Activated CD4-positive, CD25-positive, alpha-beta regulatory T cell treated with anti-CD3 and anti-CD28 coated beads, Interleukin-2, amount 50 U/mL, for 72 hours (primary cell): ENCODE measurements at places on chromosomes 5 and 9.

DNA sequence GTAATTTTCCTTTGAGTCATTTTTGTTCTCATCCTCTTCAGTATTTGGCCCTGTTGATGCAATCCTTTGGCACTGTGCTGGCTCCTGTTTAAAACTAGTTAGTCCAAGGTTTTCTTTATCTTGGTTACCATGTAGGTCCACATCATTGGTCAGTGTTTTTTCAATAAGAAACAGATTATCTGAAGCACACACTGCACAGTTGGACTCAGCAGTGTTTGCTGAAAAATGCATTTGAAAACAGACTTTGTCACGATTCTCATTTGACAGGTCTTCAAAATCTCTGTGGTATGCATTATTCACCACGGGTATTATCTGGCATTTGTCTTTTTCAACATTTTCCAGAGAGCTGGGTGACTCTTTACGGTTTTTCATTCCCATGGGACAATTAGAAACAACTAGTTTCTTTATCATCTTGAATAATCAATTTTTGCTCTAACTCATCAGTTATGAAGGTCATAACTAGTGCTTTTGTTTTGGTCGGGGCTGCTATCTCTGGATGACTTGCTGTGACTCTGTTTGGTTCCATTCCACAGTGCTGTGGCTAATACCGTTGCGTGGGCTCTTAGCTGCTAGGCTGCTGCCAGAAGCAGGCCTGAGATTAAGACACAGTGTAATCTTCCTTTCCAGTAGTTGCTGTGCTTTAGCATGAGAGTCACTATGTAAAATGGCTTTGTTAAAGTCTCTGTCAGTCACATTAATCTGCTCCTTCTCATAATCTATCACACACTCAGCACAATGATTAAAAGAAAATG is 36.2 kb downstream of the NUDT12 start:
- DNase-seq: no peak

DNA sequence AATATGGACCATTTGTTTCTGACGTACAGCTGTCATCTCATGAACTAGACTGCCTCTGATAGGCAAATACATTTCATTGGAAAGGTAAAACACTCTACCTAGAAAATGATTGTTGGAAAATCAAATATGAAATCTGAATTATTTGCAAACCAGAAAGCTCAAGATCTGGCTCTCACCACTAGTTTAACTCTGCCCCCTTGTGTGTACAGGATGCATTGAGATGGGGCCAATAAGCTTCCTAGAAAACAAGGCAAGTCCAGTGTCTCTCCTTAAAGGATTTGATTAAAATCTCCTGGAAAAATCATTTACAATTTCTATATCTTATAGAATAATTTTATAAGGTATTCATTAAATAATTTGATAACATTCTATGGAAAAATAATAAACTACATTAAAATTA is 311.9 kb upstream of the ANKH start:
- no peak for DNase-seq

GRCh38 chr5:136526021-136526420 is 160.7 kb upstream of the TRPC7 start:
- DNase-seq: no peak

DNA sequence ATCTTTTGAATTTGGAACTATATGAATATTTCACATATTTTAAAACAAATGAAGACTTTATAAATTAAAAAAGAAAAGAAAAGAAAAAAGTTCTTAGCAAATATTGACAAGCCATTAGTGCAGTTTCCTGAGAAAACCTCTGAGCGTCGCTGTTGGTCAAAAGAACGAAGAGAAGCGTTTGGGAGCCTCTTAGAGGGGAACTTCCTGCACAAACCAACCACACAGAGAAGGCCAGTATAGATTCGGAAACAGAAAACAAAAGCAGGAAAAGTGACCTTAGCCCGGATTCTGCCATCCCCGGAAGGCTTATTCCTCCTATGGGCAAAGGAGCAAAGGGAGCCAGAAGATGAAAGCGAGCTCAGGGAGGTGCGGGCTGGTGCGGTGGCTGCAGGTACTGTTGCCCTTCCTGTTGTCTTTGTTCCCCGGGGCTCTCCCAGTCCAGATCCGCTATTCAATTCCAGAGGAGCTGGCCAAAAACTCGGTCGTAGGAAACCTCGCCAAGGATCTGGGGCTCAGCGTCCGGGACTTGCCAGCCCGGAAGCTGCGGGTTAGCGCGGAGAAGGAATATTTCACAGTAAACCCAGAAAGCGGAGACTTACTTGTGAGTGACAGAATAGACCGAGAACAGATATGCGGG is at the start of gene PCDHGB2:
TSS of gene PCDHGB2 (plus strand) at position 205 of the 637 bp plus-strand sequence. CDS start at position 347, 142 bp downstream.
- no peak for DNase-seq

GRCh38 chr5:176832162-176832561 is 21.8 kb downstream of the UNC5A start:
- no peak for DNase-seq

DNA sequence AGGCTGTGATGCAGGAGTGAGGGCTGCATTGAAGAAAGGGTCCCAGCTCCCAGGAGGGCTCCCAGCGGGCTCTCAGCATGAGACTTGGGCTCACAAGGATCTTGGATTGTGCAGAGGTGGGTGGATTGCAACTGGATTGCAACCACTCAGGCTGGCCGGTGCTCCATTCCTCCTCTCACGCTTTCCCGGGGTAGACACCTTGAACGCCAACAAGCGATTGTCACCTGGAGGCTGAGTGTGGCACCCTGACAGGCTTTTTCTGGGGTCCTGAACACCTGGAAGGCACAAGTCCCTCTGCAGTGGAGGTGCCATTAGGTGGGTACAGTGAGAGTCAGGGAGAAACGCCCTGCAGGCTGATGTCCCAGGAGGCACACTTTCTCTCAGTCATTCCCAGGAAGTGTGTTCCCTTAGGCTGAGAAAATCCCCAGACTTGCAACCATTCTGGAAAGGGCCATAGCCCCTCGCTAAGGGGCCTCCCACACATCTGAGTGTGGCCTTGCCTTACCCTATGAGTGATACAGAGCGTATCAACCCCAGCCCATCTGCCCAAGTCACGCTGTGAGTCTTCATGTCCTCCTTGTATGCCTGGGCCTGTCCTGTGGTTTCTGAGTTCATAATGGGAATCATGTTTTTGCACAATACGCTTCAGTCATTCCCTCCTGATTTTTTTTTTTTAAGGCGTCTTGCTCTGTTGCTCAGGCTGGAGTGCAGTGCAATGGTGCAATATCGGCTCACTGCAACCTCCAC is 488.1 kb downstream of the IRX1 start:
- no peak for DNase-seq

- no peak for DNase-seq
Measured at GRCh38 chr5:118233606-118234005, 754.7 kb downstream of the DTWD2 start.

DNA sequence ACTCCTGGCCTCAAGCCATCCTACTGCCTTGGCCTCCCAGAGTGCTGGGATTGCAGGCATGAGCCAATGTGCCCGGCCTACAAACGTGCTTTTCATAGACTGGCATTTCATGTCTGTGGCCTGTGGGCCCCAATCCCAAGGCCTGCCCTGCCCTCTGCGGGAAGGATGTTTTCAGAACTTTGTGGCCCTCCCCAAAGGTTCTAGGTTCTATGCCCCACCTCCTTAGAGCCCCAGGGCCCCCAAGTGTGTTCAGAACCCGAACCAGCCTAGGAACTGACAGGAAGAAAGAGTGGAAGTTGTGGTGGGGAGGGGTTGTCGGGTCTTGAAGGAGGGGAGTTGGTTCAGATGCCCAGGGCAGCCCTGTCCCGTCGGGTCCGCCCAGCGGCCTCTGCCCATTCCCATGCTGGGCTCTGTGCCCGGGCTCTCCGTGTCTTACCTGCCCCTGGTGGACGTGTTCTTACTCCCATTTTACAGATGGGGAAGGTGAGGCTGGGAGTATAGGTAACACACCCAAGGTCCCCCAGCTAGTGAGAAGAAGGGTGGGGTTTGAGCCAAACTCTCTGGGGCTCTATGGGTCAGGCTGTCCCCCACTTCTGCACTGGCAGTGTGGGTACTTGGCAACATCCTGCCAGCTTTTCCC is 175.8 kb upstream of the IER5L start:
- no peak for DNase-seq

- no peak for DNase-seq
Measured at GRCh38 chr5:148632255-148633066, 21.9 kb downstream of the HTR4 start.

DNA sequence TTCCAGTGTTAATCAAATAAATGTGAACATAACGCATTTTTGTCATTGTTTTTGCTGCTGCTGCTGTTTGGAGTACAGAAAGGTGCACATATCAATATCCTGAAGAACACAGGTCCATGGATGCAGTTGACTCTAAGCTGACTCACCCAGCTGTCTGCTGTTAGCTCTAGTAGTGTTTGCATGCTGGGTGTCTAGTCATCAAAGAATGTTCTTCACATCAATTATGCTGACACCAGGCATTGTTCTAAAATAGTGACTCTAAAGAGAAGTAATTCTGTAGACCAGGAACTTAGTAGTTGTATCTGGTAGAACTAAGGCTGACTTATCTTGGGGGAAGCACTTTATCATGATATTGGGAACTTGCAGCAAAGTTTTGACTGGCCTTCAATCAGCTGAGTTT is 55.7 kb upstream of the DPYSL3 start:
- DNase-seq: no peak

DNA sequence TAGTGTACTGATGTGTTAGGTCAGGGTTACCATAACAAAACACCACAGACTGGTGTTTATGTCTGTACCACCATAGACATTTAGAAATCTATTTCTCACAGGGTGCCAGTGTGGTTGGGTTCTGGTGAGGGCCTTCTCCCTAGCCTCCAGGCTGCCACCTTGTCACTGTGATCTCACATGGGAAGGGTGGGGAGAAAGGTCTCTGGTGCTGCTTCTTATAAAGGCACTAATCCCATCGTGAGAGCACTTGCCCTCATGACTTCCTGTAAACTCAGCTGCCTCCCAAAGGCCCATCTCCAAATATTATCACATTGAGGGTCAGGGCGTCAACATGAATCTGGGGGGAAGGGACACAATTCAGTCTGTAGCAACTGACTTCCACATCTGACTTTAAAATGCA is 49.8 kb downstream of the PIK3R1 start:
- DNase-seq: no peak

GRCh38 chr5:135246923-135247795 is 151.9 kb downstream of the MACROH2A1 start:
- peak; percentile 19 for DNase-seq

DNA sequence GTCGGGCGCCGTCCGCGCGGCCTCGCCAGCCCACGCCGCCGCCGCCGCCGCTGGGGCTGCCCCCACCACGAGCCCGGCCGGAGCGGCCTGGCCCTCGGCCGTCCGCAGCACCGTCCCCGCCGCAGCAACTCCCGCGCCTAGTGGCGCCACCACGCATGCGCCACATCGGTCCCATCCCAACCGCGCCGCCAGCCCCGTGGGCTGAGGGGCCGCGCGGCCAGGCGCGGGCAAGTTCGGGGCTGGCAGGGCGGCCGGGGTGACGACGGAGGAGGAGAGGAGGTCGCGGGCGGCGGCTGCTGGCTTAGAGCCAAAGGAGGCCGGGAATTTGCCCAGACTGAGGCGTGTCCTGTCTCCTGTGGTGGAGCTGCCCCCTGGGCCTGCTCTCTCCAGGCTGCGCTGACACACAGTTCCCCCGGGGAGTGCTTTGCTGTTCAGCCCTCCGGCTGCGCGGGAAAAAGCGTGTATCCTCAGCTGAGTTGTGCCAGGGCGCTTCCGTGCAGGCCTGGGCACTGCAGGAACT is at the start of gene TUSC1:
TSS of gene TUSC1 (minus strand) at position 298 of the 520 bp plus-strand sequence. CDS start at position 166, 132 bp downstream.
- no peak for DNase-seq

DNA sequence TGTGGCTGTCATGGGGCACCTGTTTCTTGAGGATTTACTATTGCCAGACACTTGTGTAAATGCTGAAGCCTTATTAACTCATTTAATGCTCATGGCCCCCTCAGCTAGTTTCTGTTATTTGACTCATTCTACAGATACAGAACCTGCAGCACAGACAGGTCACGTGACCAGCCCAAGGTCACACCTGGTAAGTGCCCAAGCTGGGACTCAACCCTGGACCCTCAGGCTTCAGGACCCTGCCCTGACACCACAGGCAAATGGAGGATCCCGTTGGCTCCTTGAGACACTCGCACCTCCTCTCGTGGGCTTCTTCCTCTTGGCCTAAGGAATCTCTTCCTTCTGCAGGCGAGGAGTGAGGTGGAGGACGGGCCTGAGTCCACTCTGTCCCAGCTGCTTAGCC is 10.6 kb upstream of the NEURL1B start:
- DNase-seq: no peak

GRCh38 chr5:14327624-14328023 is 184.5 kb downstream of the TRIO start:
- no peak for DNase-seq

GRCh38 chr9:29289365-29289764 is 1716.1 kb upstream of the C9orf72 start:
- no peak for DNase-seq

DNA sequence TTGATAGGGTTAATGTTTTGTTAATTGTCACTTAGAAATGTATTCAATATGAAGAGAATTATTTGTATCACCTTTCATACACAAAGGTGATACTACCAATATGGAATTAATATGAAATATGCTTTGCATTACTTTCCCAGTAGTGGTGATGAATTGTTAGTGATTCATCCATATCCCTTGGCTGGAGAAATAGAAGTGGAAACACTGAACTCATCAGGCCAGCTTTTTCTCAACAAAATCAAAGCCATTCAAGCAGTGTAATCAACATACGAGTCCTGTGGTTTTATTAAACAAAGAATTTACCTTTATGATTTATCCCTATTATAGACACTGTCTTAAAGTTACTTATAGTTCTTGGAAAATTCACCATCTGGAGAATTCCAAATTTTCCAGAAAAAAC is 264.0 kb upstream of the MEF2C start:
- DNase-seq: no peak

GRCh38 chr9:124450931-124451661 is 845 bp downstream of the ADGRD2 start:
- DNase-seq: no peak

- no peak for DNase-seq
Measured at GRCh38 chr9:122309861-122310260, 45.2 kb downstream of the MRRF start.

- DNase-seq: no peak
Measured at GRCh38 chr9:120985819-120986222, 59.2 kb upstream of the TRAF1 start.

DNA sequence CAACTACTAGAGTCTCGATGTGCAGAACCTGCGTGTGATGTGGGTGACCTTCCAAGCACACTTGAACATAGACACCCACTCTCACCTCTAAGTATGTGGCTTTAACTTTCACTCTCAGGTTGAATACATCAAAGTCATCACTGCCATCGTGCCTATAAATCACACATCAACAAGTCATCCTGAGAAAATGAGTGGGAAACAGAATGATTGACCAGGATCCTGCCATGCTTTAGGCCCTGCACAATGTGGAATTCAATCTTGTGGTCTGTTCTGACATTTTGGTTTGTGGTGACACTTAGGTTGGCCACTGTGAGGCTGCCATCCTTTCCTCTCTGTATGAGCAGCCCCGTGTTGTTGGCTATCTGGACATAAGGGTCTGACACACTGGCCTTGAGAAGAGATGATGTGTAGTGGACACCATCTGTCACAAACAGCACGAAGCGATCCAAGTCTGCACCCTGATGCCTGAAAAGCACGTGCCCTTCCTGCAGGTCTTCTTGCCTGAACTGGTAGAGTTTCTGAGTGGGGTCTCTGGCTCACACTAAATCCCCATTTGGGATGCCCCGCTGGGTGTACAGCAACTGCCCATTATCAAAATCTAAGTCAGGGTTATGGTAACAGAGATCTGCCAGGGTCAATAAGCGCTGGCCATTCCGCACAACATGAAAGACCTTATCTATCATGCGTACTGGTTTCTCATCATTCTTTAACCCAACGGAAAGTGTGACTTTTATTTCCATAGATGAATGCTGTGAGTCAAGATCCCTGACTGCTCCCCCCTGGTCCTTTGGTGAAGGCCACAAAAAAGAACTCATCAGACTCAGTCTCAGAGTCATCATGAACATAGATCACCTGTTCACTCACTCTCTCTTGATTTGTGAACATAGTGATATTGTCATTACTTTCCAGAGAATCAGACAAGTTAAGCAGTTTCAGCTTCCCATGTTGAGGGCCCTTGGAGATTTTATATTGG is 116.6 kb downstream of the ESM1 start:
- DNase-seq: no peak
